ENCODE measurements at places on chromosomes 5 and 9.
A peak's percentile ranks its signal among the peaks of the same experiment; 100 is the strongest.

GRCh38 chr9:98801561-98801960 is 5.2 kb upstream of the ANKS6 start:
- no peak for DNase-seq

GRCh38 chr5:36982146-36982545 is 105.6 kb downstream of the NIPBL start:
- DNase-seq = peak; percentile 12

- no peak for DNase-seq
Measured at GRCh38 chr5:14019768-14020290, 75.3 kb upstream of the DNAH5 start.

- no peak for DNase-seq
Measured at GRCh38 chr5:163094492-163095180, 342.8 kb upstream of the CCNG1 start.

DNA sequence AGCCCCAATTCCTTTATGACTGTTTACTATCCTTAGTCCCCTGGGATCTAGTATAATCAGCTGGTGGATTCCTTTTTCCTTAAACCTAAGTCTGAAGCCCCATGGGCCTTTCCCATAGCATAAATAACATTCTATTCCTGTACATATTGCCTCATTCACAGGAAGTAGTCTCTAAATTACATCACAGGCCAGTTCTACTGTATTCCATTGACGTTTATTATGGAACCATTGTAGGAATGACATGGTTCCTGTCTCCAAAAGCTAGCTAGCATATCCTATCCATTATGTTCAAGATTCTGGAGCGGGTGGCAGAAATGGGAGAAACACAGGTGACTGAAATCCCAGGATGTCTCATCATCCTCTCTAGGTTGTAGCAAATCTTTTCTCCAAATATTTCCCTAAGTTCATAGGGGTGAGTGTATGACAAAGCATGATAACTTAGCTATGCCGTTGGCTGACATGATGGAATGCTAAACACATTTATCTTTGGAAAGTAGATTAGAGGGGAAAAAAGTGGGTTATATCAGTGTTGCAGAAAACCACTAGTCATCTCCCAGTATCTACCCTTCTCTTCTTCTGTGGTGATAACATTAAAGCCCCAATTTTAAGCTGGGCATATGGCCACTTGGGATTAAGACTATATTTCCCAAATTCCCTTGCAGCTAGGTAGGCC is 140.1 kb downstream of the FGF1 start:
- peak; percentile 80 for DNase-seq

DNA sequence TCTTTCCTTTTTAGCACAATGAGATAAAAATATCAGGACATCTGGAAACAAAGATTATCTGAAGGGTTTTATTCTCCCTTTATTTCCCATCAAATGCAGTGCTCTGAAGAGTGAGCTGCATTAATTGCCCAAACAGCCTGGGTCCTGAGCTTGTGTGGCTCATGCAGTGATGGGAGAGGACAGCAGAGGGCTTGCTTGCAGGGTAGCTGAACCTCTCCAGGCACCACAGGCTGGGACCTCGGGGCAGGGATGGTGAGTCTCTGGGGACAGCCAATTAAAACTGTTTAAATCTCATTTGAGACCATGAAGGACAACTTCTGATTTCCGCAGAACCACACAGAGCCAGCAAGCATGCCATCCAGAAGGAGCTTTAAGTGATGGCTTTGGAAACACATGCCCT is 71.2 kb downstream of the PLAC8L1 start:
- DNase-seq = no peak

- no peak for DNase-seq
Measured at GRCh38 chr5:39697881-39698280, 273.1 kb upstream of the DAB2 start.

DNA sequence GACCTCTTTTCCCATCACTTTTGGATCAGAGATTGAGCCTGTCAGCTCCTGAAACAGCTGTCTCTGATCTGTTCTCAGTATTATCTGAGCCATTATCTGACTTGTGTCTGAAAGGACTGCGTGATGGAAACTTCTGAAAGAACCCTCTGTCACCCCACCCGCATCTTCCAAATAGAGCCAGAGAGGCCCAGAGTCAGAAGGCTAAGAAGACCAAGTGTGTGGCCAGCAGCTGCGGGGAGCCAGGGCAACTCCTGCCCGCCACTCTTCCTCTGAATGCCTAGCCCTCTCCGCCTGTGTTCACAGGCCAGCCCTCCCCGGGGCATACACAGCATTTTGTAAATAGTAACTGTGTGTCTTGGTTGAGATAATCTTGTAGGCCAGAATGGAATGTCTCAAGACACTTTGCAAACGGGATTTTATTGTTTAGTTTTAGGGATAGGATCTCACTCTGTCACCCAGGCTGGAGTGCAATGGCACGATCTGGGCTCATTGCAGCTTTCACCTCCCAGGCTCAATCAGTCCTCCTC is 92.7 kb downstream of the AOPEP start:
- DNase-seq = no peak

DNA sequence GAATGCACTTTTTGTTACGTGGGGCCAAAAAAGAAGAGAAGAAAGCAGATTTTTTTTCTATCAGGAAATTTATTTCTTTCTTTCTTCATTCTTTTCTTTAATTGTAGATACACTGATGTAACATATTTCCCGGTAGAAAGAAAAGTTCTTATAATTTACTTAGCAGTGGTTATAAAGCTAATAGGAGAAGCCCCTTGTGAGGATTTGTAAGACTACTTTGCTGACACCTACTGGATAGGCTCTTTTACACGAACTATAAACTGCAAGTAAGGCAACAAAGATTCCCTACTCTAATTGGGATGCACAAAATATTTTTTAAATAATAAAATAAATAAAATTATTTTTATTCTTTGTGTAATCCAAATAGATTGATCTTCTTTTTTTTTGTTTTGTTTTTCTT is 284.4 kb downstream of the DNAH5 start:
- peak; percentile 46 for DNase-seq

GRCh38 chr9:90121762-90122161 is 517.0 kb downstream of the GADD45G start:
- no peak for DNase-seq

GRCh38 chr5:10676946-10677345 is 84.1 kb downstream of the DAP start:
- DNase-seq = no peak

- DNase-seq = no peak
Measured at GRCh38 chr5:53405396-53405795, 75.0 kb upstream of the FST start.

GRCh38 chr9:88433583-88434255 is 45.5 kb downstream of the SPIN1 start:
- DNase-seq = peak; percentile 14

DNA sequence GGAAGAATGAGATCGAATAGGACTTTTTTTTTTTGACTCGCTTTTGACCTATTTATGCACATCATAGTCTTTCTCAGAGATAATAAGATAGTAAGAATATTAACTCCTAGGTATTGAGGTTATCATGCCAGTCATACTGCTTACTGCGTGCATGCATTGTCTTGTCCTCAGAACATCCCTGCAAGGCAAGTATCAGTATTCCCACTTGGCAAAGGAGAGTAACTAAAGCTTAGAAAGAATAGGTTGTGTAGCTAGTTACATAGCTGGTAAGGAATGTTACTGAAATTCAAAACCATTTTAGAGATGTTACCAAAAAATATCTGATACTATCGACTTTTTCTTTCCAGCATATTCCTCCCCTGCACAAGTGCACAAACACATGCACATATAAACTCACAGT is 296.1 kb upstream of the CLINT1 start:
- no peak for DNase-seq

- no peak for DNase-seq
Measured at GRCh38 chr5:159467666-159468065, 137.4 kb upstream of the IL12B start.

DNA sequence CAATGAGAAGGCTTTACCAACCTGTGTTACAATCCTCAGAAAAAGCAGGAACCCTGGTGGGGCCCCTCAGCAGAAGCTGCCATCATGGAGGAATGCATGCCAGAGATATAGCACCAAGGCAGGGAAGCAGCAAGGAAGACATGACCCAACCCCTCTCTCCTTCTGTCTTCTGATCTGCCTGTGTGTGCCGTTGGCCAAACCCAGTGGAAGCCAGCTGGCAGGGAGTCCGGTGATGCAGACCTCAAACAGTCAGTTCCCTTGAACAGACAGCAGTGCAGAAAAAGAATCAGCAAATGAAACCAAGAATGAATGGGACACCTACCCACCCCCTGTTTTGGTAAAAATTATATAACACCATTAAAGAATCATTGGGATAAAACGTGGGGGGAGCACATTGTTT is 234.2 kb downstream of the ZNF608 start:
- peak; percentile 26 for DNase-seq

DNA sequence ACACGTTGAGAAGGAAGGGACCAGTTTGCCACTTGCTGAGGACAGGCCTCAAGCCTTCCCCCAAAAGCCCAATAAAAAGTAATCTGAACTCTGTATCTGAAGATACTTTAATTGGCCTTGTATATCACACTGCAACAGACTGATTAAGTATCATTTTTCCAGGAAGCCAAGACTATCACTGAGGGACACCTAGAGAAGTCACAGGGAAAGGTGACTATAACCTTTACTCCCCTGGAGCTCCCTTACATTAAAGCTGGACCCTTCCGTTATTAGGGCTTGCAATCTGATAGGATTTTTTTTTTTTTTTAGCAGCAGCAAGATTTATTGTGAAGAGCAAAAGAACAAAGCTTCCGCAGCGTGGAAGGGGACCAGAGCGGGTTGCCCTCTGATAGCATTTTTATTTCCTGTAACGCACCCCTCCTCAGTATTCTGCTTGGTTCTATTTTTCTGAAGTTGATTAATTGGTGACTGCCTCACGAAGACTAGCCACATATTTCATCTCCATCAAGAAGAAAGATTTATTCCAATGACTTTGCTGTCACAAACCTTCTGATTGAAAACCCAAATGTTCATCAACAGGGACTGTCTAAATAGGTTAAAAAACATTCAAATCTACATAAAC is 2.7 kb downstream of the CDC14B start:
- no peak for DNase-seq

- no peak for DNase-seq
Measured at GRCh38 chr5:10987925-10988504, 227.0 kb upstream of the DAP start.

GRCh38 chr9:69657269-69657668 is 14.9 kb downstream of the APBA1 start:
- no peak for DNase-seq

DNA sequence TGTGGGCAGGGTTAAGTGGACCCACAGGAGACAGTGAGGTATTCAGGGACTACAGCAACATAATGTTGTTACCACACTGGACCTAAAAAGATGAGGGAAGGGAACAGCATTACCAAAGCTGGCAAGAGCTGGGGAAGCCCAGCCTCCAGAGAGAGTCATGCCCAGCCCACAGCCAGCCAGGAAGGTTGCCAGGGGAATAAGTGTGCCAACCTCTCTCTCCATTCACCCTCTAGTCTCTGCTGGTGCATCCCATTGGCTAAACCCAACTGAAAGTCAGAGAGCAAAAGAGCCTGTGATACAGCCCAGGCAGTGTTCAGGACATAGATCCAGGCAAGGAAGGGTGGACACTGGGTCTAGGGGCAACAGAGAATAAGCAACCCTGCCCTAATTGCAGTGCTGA is 35.8 kb upstream of the AFAP1L1 start:
- DNase-seq = no peak

DNA sequence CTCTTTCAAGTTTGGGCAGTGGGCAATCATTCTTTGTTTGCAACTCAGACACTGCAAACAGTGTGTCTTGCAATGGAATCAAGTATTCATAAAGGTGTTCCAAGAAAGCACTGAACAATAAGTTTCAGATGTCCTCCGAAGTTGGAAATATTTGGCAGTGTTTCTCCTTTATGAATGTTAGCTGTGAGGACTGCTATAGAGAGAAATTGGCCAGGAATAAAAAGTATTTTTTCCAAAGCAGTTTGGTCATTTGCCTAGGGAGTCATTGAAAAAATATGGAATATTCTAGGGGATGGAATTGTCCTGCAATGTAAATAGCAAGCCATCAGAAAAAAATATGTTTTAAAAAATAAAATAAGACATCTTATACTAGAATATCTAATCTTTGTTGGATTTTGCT is 688.6 kb upstream of the SEMA6A start:
- no peak for DNase-seq

DNA sequence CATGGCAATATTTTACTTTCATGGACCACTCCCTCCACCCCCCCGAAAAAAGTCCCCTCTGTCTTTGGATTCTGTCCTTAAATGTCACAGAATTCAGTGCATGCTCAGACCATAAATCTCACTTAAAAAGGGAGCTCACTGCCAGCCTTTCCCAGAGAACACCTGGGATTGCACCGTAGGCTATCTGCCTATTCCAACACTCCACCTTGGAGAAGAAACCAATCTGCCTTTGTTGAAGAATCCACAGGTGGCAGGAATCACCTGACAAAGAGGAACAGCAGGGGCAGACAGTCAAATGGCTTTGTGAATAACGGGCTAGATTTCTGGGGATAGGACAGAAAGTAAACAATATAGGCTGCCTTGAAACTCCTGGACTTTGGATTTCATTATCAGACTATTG is 306.7 kb upstream of the BRINP1 start:
- DNase-seq = no peak

- DNase-seq = no peak
Measured at GRCh38 chr5:137292461-137293027, 206.6 kb downstream of the SPOCK1 start.

DNA sequence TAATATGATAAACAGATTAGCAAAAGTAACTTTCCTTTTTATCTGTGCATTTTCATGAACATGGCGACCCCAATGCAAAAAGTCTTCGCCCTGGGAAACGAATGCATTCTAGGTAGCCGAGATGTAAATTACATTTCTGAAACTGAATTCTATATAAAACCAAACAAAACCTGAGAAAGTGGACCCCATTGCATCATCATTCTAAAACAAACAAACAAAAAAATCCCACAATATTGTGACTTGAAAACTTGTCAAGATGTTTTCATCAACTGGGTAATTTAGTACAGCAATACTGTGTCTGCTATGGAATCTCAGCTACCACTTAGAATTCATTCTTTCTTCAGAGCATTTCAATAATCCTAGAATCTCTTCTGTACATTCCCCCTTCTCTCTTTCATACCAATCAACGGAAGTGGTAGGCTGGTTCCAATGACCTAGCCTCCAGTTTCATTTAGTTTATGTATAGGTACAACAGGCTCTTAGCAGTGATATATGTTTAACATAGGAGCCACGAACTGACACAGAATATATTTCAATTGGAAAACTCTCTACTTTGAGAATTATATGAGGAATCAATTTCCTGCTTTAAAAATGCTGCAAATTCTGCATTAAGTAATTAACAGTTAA is 85.6 kb downstream of the FBXW11 start:
- DNase-seq = no peak

Data from fibroblast of the aortic adventitia (primary cell).